Lower leg skin (tissue), 4 donors: ENCODE measurements at places on chromosomes 13 and 19. TPM values are rescaled to one million over a fixed set of nuclear protein-coding genes. Genes with fewer than 3 reads are reported as not detected.

DNA sequence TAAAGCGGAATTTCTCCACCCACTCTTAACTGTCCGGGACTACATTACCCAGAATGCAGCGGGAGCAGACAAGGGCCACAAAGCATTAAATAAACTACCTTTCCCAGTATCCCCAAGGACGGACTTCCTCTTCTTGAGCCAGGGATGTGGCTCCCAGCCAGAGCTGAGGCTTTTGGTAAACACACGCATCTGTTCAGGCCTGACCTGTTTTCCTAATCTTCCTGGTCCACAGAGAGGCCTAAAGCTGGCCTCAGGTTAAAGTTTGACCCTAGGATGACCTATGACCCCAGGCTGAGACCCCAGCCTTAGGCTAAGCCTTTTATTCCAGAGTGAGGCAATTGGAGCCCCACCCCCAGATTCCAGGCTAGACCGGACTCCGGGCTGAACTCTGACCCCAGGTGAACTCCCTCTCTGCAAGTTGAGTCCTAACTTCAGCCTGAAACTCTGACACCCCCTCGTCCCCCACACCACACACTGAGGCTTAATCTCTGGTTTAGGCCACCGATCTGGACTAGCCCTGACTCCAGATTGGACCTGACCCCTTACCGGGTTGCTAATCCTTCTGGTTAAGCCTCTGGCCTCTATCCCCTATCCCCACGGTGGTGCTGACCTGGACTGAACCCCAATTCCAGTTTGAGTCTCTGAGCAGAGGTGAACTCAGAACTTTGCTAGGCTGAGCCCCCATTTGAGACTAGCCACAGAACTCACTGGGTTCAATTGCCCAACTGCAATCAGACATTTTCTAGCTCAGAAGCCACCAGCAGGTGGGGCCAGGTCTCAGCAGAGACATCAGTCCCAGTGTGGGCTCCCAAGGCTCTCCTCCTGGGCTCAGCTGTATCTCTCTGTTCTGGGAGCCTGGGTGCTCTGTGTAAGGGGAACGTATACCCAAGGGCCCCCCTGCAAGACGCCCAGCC, 750 bp upstream of the GPR108 start:
- DNase-seq = peak; percentile 83

DNA sequence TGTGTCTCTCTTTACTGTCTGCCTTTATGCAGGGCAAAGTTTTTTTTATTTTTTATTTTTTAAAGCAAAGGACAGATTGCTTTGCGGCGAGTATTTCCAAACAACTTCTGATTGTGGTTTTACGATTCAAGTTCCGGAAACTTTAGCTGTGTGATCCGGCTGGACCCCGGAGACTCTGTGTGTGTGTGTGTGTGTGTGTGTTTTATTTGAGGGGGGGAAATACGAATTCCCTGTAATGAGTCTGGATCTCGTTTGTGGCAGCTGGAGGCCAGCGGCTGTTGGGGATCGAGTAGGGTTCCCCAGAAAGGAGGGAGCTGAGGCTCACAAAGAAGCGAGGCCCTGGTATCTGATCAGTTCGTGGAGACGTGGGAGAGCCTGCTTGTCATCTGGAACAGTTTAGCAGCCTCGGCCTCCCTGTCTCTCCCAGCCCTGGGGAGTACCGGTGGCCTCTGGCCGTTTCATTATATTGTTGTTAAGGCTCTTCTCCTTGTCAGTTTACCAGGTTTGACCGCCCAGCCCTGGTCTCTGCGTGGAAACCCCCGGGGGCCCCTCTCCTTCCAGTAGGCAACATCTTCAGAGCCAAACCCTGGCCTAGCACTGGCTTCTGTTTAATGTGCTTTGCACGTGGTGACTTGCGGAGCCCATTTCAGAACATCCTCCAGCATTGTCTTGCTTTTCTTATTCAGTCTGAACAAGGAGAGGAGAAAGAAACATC, 1.3 kb downstream of the FARP1 start:
- peak; percentile 85 for DNase-seq

DNA sequence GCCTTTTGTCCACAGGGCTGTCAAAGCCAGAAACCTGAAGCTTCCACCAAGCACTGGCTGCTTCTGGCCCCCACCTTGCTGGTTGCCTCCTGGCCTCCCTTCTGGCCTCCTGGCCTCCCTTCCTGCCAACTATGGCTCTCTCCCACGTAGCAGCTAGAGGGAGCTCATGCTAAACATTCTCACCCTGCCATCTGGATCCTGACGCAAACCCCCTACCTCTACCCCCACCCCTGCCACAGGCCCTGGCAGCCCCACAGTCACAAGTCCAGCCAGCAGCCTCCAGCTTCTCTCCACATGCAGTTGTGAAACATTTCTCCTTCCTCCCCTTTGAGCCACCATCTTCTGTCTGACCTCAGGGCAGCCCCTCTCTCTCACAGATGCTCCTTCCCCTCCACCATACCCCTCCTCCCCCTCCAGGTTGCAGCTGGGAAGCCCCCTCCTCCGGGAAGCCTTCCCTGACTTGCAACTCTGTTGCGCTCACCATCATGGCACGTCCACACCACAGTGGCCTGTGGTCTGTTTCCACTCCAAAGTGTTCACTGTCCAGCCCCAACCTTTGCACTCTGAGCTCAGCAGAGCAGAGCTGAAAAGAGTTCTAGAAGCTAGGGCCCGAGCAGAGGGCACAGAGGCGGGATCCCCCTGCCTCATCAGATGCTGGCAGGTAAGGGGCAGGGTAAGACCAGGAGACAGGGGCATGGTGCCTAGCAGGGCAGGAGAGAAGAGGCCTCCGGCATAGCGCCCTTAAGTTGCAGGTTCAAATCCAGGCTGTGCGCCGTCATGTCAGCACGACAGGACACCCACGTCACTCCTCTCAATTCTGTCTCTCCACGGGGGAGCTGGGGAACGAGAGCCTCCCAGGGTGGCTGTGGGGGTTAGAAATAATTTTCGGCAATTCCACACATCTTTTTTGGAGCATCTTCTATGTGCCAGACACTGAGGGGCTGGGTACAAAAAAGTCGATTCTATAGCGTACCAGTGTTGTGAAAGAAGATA, 7.3 kb downstream of the ADGRL1 start:
- no peak for DNase-seq

- no peak for DNase-seq
Observed at GRCh38 chr19:21835429-21835809, 563 bp downstream of the ZNF43 start.

GRCh38 chr13:20197361-20197834, 4.7 kb upstream of the GJB2 start:
- no peak for DNase-seq

DNA sequence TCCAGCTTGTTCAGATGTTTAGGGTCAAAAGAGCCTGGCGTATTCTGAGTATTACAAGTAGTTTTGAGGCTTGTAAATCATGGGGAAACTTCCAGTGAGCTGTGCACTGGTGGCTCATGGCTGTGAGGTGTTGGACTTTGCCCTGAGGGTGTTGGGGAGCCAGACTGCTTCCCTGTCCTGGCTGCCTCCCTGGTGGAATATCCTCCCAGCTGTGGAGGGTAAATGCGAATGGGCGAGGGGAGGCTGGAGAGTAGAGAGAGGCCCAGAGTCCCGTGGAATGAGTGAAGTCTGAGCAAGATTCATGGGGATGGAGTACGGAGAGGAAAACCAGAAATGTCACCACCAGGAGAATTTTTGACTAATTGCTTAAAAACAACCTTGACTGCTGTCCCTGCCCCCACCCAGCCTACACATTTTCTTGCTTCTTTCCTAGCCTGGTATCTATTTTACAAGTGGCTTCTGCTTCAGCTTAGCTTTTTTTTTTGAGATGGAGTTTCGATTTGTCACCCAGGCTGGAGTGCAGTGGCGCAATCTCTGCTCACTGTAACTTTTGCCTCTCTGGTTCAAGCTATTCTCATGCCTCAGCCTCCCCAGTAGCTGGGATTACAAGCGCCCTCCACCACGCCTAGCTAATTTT, 3.7 kb downstream of the SNRPA start:
- DNase-seq = no peak

Gene CIC
- total RNA-seq = 59.1 TPM

Gene ZIC2
- total RNA-seq = not detected

Gene SGTA
- total RNA-seq = 49.5 TPM

Gene DCT
- 51.4 TPM for total RNA-seq
